ENCODE measurements at places on chromosomes 7 and 10.

- no peak for DNase-seq
Observed at GRCh38 chr10:10798102-10798863, 219.4 kb upstream of the CELF2 start.

DNA sequence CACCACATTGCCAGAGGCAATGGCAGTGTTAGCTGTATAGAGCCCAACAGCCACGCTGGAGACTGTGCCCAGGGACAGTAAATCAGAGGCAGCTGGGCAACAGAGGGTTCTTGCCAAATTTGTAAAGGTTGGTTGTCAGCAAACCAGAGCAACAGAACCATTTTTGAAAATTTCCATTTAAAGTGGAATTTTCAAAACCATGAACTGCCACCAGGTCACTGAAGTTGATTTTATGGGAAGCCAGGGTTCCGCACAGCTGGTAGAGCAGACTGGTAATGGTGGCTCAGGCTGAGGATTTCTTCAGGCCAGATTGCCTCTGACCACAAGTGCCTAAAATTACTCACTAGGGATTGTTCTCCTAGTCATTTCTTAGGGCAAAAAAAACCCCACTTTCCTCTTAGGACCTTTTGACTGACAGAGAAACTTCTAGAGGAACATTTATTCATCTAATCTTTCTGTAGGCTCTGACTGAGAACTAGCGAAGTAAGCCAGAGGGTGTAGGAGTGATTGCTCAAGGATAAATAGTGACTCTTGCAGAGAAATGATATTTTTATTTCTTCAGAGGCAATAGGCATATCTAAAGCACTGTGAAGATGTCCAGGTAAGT lies 342.4 kb downstream of the BBS9 start:
- no peak for DNase-seq

- DNase-seq, result no peak
Observed at GRCh38 chr7:67361150-67361549, 364.5 kb downstream of the TYW1 start.

- DNase-seq, result no peak
Observed at GRCh38 chr10:111944331-111944730, 239.2 kb downstream of the GPAM start.

- DNase-seq, result no peak
Observed at GRCh38 chr7:126489874-126490273, 762.9 kb downstream of the GRM8 start.
